Left renal pelvis (tissue), 4 donors: ENCODE measurements at places on chromosomes 13 and 19.
A peak's percentile ranks its signal among the peaks of the same experiment; 100 is the strongest.

GRCh38 chr19:16945364-16945714, 56.5 kb downstream of the F2RL3 start:
- no peak for DNase-seq

GRCh38 chr19:10651851-10652250, 2.3 kb upstream of the ILF3 start:
- no peak for DNase-seq

GRCh38 chr19:55373306-55373992, 3.2 kb upstream of the TMEM190 start:
- no peak for DNase-seq

DNA sequence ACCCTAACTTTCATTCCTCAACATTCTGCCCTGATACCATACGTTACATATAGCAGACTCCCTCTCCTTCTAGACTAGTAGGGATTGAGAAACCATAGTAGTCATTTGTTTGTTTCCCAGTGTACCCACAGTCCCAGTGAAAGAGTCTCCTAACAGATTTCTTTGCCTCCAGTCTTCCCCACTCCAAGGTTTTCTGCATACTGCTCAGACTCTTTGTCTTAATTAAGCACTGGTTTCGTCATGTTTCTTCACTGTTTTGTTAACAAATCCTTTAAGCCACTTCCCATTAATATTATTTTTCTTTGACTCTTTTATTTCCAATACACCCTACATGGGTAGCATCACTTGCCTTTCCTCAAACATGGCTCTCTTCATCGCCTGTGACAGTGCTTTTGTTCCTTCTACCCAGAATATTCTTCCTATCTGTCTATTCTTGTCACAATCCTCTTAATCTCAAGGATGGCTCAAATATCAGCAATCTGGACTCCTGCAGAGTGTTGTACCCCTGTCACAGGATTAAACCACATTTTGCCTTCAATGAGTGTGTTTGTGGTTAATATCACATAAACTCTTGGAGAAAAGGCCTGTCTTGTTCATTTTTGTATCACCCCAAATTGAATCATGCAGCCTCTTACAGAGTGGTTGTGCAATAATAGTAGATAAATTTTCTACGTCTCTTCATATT, 92.7 kb upstream of the KLF12 start:
- no peak for DNase-seq

- DNase-seq, result no peak
These were observed 9.5 kb downstream of the ARRDC2 start for GRCh38 chr19:18017275-18018083.

GRCh38 chr13:72782717-72783116, 784 bp downstream of the PIBF1 start:
- peak; percentile 2 for DNase-seq

GRCh38 chr13:56558698-56559320, 581.9 kb upstream of the PRR20A start:
- no peak for DNase-seq

- no peak for DNase-seq
These were observed 13.7 kb downstream of the LGALS7 start for GRCh38 chr19:38759590-38760003.

GRCh38 chr13:98181111-98181815, 4.2 kb upstream of the RNF113B start:
- no peak for DNase-seq

DNA sequence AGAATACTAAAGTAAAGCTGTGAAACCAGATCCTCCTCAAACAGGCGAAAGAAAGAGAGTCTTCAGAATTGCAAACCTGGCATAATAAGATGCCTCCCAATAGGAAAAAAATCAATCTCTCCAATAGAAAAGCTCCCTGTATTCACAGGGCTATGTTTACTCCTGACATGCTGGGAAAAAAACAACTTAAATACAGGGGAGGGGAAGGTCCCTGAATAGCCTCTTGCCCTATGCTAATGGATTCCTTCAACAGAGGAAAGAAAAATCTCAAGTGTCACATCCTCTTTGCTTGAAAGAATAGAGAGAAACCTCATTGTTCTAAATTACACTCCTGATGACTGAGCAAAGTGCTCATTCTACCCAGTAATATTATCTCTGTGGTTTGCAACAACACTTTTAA, 1271.1 kb upstream of the PRR20A start:
- no peak for DNase-seq

- DNase-seq, result no peak
These were observed 11.0 kb upstream of the KLK14 start for GRCh38 chr19:51093510-51094345.

DNA sequence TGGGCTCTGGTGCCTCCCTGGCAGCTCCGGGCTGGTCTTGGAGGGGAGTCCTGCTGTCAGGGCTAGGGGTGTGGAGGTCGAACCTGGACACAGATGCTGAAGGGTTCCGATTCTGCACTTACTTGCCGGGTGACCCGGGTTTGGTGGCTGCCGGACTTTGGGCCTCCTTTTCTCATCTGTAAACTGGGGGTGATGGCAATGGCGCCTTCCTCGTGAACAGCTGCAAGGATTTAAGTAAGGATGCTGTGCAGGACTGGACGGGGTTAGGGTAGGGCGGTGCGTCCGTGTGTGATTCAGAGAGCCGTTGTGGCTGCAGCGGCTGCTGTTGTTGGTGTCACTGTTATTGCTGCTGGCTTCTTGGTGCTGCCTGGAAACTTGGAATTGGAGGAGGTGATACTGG, 2.4 kb downstream of the HPN start:
- no peak for DNase-seq

DNA sequence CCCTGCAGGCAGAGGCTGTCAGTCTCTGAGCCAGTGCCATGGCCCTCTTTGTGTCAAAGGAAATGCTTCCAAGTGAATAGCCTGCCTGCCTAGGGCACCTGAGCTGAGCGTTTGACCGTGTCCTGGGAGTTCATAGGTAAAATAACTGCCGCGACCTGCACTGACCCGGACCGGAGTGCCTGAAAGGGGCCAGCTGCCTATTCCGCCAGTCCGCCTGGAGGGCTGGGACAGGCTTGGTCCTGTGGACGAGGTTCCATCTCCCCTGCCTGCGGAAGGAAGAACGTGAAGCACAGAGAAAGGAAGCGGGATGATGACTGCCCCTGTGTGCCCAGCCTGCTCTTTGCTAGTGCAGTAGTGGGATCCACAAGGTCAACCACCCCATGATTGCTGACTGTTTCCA, 17.5 kb upstream of the ZNF492 start:
- no peak for DNase-seq

- no peak for DNase-seq
These were observed 12.7 kb upstream of the EFNB2 start for GRCh38 chr13:106548064-106548696.

DNA sequence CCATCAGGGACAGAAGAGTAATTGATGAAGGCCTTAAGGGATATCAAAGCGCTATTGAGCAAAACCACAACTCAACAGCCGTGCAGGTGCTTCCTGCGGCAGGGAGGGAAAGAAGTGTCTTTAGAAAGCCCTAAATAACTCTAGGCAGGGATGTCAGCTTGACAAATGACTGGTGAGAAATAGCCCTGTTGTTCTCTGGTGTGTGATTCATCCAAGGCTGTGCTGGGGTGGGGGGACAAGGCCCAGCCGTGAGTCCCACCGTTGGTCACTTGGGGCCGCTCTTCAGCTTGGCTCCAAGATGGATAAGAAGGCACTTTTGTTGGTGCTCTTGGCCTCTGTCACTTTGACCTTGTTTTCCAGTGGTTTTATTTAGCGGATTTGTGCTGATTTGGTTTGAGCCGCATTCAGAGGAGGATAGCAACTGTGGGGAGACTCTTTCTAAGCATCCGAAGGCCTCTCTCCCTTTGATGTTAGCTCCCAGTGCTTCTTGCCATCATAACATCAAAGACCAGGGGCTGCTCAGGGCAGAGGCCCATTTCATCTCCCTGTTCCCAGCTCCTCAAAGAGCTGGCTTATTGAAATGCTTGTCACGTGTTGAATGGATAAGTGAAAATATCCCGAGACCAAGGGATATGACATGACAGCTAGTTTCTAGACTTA, 130.3 kb upstream of the SERP2 start:
- DNase-seq, result no peak

- no peak for DNase-seq
These were observed 67.3 kb upstream of the KLF12 start for GRCh38 chr13:74201530-74201929.

DNA sequence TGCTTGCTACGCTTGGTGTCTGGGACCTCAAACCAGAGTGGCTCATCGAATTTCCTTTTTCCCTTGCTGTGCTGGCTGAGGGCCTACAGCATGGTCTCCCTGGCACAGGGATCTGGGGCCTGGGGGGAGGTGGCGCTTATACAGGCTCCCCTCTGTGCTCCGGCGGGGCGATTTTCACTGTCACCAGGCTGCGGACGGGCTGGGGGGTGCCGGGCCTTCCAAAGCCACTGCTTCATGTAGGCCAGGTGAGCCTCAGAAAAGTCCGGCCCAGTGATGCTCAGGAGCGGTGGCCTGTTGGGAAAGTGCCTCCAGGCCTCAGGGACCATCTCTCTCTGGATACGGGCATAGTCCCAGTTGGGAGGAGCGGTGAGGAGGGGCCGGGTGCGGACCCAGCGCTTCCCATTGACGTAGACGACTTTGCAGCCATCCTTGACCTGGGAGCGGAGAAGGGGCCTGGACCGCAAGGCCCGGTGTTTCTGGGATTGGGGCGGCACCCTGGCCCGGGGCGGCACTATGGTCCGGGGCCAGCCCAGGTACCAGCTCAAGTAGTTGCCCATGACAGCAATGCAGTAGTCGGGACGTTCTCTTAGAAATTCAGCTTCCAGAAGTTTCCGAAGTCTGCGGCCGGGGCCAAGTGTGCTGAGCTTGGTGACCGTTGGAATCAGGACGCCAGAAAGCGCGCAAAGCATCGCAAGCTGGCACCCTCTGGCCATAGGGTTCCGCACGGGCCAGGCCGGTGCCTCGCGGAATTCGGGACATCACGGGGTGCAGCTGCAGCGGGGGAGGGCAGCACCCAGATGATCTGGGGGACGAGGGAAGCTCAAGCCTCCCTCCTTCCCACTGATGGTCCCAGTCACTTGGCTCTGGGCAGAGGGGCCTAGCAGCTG, 255.9 kb downstream of the SLC7A1 start:
- DNase-seq, result no peak

GRCh38 chr19:42219812-42220750, at the start of gene ZNF526:
ZNF526 (plus strand) TSS chr19:42220312; CDS start chr19:42224404, 4,092 bp downstream.
- DNase-seq, result peak; percentile 94

DNA sequence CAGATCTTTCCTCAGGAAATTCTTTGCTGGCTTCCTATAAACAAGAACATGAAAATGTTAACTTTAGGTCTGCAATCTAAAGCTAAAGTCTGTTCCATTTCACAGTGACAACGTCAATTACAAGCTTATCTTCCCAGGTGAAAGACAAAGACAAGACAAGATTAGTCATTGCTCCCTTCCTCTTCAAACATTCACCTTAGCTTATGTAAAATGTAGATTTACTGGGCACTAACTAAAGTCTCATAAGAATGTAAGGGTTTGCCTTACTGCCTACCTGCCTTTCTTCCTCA, 17.2 kb downstream of the TNFSF14 start:
- no peak for DNase-seq

- DNase-seq, result no peak
These were observed 84.6 kb downstream of the CYSLTR2 start for GRCh38 chr13:48738311-48738710.

DNA sequence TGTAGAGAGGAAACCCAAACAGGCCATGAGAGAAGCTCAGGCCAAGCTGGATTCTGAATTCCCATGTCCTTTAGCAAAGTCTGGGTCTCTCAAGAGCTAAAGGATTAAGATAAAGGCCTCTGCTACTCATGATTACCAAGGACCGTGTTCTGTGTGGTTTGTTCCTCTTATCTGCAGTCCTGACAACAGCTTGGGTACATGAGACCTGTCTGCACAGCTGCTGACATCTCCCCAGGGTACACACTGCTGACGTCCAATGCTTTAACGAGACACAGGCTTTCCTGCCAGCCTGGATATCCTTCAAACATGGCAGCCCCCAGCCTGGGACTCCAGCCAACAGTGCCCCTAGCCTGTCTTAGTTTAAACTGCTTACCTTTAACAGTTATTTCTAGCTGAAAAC, 211.0 kb downstream of the SLC7A1 start:
- DNase-seq, result no peak

DNA sequence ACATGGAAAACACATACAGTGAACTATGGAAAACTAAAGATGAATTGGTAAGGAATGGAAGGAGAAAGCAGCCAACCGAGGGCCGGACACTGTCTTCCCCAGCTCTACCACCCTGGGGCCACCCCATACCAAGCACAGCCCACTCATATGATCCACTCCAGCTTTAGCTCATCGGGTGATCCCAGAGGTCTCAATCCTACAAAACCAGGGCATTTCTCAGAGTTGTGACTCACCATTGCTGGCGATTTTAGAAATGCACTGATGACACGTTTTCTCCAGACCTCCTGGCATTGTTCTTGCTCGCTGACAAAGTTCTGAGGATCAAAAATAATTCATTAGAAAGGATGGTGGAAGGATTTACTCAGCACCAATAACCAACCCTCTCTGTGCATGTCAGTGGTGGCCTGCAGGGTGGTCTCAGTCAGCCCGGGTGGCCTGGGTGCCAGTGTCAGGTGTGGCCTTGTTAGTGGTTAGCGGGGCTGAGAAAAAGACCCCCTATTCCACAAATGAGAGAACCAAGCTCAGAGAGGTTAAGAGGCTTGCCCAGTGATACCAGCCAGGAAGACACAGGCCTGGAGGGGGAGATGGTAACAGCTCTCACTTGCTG, 6.6 kb downstream of the TMEM272 start:
- no peak for DNase-seq

DNA sequence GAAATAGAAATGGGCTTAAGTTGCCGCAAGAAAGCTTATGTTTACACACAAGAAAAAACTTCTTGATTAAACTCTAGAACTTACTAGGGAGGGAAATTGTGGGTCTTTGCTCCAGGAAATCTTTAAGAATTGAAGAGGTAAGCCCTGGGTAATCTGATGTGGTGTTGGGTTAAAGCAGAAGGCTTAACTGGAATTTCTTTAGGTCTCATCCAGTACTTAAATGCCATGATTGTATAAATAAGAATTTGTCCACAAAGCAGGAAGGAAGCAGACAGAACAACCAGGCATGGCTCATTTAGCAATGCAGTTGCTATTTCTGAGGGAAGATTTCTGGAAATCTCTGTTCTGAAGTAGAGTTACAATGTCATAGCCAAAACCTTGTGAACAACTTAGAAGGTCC, 360.4 kb downstream of the KLF5 start:
- no peak for DNase-seq

DNA sequence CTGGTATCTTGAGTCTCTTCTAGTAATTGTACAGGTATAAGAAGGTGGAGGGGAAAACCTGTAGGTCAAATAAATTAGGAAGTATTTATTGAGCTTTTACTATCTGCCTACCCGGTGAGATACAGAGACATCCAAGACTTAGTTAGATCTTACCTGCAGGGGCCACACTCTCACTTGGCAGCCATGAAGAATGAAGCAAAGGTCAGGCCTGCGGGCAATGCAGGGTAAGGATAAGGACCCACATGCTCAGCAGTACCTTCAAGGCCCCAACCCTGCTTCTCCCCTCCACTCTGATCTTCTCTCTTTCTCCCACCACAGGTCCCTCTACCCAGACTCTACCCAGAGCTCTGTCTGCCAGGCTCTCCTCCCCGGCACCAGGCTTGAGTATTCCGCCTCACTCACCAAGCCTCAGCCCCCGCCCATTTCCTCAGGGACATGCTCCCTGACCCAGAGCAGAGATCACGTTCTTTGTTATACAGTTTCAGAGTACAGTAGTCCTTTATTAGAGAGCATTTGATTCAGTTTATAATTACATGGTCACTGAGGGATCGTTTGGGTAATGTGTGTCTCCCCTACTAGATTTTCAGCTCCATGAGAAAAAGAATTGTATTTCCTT, 18.9 kb upstream of the CLDN10 start:
- DNase-seq, result no peak
